ENCODE measurements at places on chromosomes 6 and 20.

GRCh38 chr20:63457737-63458136, 14.7 kb downstream of the KCNQ2 start:
- DNase-seq, result no peak

DNA sequence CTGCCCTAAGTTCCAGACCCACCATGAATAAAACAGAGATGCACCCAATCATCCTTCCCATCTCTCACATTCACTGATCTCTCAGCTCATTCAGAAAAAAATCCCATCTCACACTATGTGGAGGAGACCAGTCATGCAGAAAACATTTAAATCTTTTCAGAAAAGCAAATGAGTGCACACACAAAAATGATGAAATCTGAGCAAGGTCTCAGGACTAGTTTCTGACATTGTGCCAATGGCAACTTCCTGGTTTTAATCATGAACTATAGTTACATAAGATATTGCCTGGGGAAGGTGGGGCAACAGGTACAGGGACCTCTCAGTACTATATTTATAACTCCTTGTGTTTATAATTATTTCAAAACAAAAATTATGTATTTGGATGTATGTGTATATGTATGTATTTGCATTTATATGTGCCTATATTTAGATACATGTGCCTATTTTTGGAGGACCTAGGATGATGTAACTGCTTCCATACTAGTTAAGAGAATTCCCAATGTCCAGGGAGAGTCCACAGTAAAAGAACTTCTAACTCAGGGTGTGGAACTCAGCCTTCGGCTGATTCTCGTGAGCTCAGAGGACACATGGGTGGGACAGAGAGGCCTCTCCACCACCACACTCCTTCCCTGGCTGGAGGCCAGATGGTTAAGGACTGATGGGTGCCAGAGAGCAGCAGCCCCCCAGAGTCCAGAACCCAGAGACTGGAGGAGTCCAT, 71.7 kb upstream of the MAP3K4 start:
- DNase-seq, result no peak

DNA sequence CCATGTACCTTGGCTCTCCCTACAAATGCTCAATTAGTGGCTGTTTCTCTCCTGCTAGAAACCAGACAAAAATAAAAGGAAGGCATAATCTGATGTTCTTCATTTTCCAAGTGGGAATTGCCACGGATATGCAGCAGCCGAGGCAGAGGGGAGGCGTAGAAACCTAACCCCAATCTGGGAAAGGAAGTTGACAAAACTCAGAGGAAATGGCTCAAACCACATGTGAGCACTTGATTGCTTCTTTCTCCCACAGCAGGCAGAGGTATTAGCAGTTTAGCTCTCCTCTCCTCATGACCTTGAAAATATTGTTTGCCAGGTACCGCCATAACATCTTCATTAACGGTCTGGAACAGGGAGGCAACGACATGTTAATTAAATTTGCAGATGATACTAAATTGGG, 3.8 kb upstream of the MLN start:
- DNase-seq, result no peak

DNA sequence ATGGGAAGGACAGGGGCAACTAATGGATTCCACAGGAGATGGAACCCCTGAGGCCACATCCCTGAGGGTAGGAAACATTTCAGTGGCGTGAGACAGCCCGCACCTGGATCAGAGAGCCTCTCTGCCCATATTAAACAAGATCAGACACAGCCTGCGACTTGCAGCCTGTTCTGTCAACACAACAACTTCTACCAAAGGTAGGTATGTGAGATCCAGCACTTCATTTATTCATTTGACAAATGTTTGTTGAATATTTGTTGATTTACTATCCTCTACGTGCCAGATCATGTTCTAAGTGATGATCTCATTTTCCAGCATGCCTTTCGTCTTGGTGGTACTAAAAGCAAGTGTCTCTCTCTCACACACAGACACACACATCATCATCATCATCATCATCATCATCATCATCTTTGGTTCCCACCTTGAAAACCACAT, 43.2 kb upstream of the NT5E start:
- DNase-seq, result no peak

- no peak for DNase-seq
Observed at GRCh38 chr6:7468382-7469081, 72.9 kb upstream of the DSP start.

- no peak for DNase-seq
Observed at GRCh38 chr6:168778201-168778600, 337.2 kb downstream of the SMOC2 start.

DNA sequence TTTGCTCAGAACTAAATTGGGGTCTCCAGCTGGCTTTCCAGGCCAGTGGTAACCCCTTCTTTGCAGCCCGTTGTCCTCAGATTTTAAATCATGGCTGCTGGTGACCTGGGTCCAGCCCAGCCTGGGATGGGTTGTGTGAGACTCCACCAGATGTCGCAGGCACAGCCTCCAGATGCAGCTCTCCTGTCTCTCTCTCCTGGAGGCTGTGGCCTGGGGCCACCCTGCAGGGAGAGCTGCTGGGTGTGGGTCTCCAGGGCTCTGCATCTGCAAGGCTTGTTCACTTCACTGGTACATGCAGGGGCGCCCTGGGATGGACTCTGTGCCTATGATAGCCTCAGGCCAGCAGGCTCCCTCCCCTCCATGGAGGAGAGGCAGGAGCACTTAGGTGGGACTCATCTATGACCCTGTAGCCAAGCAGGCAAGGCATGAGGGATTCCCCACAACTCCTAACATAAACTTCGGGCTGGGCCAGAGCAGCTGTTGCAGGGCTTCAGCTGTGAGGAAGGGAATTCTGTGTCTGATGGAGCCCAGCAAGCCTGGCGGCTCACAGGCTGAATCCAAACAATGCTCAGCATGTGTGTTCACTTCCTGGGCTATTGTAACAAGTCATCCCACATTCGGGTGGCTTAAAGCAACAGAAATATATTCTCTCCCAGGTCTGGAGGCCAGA, 94.7 kb upstream of the NXT1 start:
- no peak for DNase-seq

DNA sequence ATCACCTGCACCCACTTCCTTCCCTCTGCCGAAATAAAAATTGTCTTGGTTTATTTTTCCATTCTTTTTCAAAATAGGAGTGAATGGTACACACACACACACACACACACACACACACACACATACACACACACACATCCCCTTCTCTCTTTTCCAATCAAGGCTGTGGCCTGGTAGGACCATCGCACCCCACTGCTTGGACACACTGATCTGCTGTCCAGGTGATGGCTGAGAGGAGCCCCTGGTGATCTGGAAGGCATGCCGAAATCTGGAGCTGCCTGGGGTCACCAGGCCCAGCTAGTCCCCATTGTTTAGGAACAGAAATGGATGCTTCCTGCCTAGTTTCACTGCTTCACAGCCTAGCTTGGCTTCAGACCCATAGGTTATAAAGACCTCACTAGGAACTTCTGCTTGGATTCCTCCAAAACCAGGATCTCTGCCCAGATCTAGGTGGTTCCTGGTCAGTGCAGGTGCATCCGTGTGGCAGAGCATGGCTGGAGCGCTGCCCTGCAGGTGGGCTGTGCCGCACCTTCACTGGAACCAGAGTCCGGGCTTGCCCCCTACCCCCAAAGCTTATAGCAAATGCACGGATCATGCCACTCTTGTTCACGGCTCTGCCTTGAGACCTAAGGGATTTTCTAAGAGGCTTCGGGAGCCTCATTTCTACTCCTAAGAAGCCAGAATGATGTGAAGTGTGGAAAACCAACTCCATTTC, 42.9 kb upstream of the DACT2 start:
- DNase-seq, result no peak

DNA sequence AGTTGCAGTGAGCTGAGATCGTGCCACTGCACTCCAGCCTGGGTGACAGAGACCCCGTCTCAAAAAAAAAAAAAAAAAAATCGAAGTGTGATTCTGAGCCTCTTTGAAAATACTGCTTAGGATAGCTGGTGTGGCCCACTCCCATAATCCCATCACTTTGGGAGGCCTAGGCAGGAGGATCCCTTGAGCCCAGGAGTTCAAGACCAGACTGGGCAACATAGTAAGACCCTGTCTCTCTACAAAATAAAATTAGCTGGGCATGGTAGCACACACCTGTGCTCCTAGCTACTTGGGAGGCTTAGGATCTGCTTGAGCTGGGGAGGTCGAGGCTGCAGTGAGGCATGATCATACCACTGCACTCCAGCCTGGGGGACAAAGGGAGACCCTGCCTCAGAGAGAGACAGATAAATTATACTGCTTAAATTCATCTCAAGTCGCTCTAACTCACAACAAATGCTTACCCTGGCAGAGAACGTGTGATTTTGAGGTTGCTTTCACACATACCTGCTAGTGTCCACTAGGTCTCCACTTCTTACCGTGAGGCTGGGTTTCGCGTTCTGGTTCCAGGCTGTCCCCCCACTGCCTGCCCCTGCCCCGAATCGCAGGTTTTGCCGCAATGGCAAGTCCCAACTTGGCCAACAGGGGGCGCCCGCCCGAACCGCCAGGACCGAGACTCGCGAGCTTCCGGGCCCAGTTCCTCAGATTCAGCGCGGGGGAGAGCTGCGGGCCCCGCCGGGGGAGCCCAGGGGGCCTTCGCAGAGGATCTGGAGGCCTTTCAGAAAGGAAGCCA, 12.3 kb upstream of the TMC2 start:
- DNase-seq, result peak; percentile 95

DNA sequence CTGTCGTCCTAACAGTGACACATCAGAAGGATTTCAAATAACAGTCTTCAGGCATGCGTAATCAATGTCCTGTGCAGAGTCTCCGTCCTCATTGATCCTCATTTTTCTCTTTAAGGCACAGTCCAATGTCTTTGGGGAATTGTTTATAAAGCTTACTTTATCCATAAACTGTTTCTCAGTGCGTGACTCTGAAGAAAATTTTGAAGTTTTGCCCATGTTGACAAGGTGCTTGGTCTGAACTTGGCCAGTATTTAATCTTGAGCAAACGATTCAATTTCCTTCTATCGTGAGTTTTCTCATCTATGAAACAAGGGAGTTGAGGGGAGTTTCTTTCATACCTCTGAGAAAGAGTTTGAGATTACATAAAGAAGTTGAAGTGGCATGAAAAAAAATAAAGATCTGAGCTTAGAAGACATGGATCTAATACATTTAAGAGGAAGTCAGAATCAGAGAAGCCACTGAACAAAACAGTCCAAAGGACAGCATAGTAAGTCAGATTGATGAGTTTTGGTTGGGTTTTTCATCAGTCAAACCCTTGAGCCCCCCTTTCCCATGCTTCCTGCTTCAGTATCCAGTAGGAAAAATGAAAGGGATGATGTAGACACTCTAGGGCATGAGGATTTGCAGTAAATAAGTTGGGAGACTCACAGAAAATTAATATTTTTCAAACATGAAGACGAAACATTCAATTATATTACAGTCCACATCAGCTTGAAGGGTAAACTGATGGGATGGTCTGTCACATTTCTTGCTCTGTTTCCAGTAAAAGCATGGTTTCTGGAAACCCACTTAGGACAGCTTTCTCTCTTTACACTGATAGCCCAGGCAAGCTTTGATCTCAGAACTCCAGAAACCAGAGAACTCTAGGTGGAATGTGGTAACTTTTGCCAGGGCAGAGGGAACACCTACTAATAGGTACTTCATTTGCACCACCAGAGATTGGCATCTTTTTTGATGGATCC, 8.1 kb downstream of the EDN1 start:
- DNase-seq, result no peak

DNA sequence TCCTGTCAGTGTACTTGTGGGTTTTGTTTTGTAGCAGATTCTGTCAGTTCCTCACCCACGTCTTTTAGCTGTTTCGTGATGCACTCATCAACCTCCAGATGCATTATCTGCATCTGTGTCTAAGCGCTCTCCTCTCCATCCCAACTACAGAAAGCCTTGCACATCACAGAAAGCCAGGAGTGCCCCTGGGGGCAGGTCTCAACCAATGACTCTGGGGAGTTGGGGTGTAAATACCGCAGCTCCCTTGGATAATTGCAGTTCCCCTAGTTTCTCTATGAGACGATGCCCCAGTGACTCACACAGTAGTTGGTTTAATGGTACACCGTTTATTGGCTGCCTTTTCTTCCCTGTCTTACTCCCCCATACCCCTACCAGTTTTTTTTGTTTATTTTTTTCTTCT, 158.1 kb downstream of the SOX4 start:
- DNase-seq, result no peak

DNA sequence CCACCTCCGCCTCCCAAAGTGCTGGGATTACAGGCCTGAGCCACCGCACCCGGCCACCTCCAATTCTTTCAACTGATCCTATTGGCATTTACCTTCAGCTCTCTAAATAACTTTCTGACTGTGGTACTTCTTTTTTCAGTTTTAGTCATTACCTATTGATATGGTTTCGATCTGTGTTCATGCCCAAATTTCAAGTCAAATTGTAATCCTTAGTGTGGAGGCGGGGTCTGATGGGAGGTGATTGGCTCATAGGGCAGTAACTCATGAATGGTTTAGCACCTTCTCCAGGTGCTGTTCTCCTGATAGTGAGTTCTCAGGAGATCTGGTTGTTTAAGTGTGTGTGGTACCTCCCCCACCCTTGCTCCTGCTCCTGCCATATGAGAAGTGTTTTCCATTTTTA, 140.9 kb downstream of the LPA start:
- DNase-seq, result no peak

DNA sequence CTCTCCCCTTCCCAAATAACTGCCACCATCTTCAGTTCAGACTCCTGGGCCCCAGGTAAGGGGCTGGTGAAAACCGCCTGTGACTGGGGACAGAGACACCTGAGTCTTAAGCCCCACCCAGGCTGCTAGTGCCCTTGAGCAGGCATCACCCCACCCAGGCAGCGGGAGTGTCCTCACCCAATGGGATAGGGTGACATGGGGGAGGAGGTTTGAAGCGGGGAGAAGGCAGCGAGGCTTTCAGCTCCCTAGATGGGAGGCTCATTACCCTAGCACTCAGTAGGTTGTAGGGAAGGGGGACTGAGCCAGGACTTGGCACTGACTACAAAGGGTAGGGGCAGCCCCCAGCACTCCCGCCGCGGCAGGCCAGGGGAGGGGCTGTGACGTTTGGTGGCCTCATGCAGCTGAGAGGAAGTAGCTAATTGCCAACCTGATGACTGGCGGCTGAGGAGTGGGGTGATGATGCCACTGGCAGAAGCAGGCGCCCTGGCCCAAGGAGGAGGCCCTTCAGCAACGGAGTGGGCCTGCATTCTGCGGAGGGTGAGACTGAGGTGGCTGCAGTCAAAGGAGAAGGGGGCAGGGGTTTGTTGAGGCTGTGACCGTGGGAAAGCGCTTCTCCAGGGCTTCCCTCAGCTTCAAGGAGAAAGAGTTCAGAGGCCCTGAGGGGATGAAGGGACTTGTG, 126.9 kb downstream of the MRPL14 start:
- no peak for DNase-seq

DNA sequence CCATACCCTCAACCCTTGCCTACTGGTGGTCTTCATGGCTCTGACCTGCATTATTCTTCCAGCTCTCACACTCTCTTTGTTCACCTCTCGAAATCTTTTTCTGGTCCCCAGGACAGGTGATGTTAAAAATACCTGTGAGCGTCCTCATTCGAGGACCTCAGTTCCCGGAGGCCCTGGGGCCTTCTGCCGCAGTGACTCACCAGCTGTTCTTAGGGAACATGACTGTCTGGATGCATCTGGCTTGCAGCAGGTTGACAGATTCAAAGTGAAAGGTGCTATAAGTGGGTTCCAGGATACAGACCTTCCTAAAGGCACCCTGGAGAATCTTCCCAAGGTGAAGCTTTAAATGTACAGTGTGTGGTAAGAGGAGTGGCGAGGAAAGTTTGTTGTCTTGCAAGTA, 210.4 kb upstream of the KCNG1 start:
- no peak for DNase-seq

GRCh38 chr20:25510202-25510601, 75.1 kb downstream of the NINL start:
- no peak for DNase-seq

All from CD4-positive, alpha-beta T cell (primary cell).